CD4-positive, alpha-beta T cell treated with Interleukin-2 at 100 ng/mL for 4 hours (primary cell): ENCODE measurements at places on chromosomes 2 and 18.

DNA sequence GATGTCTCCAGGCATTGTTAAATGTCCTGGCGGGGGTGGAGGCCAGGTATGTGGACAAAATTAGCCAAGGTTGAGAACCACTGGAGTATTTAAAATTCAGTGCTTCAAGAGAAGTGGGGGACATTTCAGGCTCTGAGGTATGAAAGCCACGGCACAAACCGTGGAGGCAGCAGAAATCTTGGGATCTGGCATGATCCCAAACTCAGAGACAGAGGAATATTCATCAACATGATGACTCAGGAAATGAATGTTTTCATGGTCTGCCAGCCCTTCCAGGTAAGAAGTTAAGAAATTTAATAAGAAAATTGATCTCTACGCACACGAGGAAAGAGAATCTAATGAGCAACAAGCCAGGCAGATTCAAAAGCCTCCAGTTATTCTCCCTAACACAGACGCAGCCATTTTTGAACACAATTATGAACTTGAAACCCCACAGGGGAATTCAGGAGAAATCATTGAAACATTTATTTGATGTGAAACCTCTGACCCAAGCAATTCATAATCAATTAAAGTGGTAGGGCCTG is 11.3 kb upstream of the GRP start:
- no peak for DNase-seq

- DNase-seq = no peak
Measured at GRCh38 chr2:146041274-146041910, 1521.5 kb upstream of the ZEB2 start.

DNA sequence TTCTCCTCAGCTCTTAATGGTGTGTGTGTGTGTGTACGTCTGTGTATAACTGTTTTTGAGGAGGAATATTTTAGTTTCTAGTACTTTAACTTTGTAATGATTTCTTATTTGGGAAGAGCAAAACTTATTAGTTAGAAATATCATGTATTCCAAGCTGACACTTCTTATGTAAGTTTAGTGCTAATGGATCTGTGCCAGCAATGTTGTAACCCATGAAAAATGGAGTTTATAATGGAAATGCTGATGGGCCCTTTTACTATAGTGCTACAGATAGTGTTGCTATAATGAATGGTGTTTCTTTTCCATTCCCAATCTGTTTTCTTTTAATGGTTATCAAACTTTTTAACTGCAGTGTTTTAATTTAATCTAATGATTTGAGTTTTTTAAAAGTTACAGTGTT is 49.8 kb upstream of the OTX1 start:
- no peak for DNase-seq

DNA sequence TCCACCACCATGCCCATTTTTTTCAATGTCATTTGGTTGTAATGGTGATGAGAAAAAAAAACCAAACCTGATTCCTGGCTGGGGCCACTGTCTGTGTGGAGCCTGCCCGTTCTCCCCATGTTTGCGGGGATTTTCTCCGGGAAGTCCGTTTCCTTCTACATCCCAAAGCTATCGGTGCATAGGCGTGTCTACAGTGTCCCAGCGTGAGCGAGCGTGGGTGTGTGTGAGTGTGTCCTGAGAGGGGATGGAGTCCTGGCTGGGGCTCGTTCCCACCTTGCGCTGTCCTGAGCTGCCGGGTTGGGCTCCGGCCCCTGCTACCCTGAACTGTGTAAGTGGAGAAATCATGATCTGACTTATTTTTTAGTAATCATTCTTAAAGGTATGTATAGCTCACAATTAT is 7.3 kb upstream of the ZAP70 start:
- no peak for DNase-seq

GRCh38 chr2:12587729-12588522 is 128.8 kb upstream of the TRIB2 start:
- DNase-seq = peak; percentile 24

- DNase-seq = no peak
Measured at GRCh38 chr2:190180313-190181122, 118.0 kb upstream of the MSTN start.

GRCh38 chr2:236366049-236366387 is 101.8 kb upstream of the ASB18 start:
- no peak for DNase-seq

GRCh38 chr2:232300894-232301387 is 77.6 kb upstream of the ALPP start:
- DNase-seq = no peak

DNA sequence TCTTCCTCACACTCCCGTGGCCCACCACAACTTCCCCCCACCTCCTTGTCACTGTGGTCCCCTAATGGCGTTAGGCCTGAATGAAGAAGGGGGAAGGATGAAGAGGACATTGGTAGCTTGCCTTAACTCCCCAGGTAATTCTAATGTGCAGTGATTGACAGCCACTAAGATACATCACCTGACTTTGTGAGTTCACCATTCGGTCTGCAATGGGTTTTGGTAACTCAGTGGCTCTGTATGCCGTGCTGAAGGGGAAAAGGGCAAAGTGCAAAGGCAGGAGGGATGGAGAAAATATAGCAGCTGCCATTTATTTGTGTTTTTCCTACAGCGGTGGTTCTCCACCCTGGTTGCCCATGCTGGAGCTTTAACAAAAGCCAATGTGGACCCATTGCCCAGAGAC is 42.2 kb downstream of the ABCG8 start:
- DNase-seq = no peak

GRCh38 chr2:62654423-62654791 is 51.1 kb upstream of the EHBP1 start:
- DNase-seq = no peak

GRCh38 chr2:99190548-99190947 is 9.6 kb downstream of the MRPL30 start:
- no peak for DNase-seq

DNA sequence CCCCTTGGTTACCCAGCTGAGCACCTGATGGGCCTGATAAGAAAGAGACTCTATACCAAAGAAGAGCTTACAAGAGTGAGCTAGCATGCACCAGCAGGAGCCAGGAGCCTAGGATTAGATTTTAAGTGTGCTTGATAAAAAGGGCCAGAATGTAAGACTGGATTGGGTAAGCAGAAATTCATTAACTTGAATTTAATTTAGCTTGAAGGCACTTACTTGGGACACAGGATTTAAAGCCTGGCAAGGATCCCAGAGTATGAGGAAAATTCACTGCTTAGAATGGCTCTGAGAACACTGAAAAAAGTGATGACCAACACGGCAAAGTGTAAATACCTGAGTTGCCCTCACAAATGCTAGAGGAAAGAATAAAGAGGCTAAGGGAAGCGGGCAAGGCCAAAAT is 91.3 kb upstream of the RBBP8 start:
- no peak for DNase-seq

GRCh38 chr18:37335409-37335736 is 230.2 kb downstream of the CELF4 start:
- DNase-seq = no peak

DNA sequence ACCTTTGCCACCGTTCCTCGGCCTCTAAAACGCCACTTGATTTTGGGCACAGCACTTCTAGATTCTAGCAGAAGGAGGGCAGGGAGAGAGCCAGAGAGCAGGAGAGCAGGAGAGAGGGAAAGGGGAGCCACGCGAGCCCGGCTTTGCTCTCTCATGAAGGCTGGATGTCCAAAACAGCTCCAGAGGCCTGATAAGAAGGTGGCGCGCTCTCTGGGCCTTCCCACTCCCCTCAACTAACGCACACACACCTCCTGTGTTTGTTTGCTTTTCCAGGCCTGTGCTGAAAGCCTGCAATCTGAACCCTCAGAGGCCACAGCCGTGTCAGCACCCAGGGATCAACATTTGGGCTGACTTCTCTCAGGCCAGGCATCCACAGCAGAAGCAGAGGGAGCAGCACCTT is 184.8 kb upstream of the SOX11 start:
- no peak for DNase-seq

GRCh38 chr2:19829672-19830071 is 72.1 kb downstream of the TTC32 start:
- DNase-seq = no peak

- DNase-seq = no peak
Measured at GRCh38 chr2:240960309-240960970, 38.0 kb upstream of the SNED1 start.

DNA sequence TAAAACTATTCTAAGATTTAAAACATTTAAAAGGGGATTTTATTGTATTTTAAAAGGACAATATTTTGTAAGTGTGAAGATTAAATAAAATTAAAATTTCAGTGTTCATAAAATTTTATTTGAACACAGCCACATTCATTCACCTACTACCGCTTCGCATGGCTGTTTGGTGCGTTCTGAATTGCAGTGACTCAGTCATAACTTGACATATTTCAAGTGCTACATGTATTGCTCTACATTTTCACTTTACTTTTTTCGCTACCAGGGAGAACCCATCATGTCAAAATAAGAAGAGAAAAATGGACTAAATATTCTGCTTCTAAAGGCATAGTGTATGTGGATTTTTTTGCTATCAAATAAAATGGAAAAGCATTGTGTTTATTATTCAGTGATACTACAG is 8.7 kb downstream of the PTH2R start:
- DNase-seq = no peak

GRCh38 chr2:234072454-234072853 is 22.0 kb downstream of the SPP2 start:
- no peak for DNase-seq

- DNase-seq = no peak
Measured at GRCh38 chr2:238777369-238778067, 70.4 kb upstream of the TWIST2 start.

GRCh38 chr2:241108271-241109209 is 6.5 kb upstream of the MTERF4 start:
- peak; percentile 48 for DNase-seq

DNA sequence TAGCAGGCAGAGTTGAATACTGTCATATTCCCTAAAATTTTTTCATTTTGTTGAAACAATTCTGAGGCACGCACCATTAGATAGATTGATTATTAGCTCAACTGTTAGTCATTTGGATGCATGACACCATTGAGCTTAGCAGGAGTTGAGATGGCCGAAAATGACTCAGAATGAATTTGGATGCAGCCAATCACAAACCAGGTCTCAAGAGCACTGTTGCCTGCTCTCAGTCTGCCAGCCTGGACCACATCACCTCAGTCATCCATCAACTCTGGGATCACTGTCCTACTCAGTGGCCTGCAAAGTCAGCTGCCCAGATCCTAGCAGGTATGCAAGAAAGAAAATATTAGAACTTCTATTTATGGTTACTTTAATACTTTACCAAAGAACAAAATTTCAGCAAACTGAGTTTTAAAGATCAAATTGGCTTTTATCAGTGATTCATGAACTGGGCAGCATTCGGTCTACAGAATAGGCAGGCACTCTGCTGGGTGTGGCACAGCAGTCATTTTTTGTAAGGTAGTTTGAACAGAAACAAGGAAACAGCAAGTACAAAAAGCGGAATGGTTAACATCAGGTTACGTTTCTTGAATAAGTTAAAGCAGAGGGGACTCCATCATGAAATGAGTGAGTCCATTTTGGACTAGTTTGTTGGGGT is 152.7 kb upstream of the ARHGAP28 start:
- DNase-seq = no peak

GRCh38 chr2:226078666-226079065 is 679.2 kb downstream of the NYAP2 start:
- DNase-seq = no peak

DNA sequence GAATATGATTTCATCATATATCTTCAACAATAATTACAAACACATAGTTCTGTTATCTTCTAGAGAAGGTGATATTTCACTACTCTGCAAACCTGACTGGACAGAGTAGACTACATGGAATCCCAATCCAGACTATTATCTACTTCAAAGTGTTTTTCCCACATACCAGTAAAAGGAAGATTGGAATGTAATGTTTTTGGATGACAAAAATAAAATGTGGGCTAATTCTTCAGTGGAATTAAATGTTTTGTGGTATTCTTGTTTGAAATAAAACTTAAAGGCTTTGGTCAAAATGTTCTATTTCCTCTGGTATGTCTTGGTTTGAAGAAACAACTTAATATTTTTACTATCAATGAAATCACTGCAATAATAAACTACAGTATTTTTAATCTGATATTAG is 22.1 kb downstream of the COL5A2 start:
- no peak for DNase-seq

GRCh38 chr2:231677632-231678104 is 30.7 kb upstream of the PTMA start:
- peak; percentile 89 for DNase-seq

GRCh38 chr2:232330068-232330999 is 48.2 kb upstream of the ALPP start:
- no peak for DNase-seq

DNA sequence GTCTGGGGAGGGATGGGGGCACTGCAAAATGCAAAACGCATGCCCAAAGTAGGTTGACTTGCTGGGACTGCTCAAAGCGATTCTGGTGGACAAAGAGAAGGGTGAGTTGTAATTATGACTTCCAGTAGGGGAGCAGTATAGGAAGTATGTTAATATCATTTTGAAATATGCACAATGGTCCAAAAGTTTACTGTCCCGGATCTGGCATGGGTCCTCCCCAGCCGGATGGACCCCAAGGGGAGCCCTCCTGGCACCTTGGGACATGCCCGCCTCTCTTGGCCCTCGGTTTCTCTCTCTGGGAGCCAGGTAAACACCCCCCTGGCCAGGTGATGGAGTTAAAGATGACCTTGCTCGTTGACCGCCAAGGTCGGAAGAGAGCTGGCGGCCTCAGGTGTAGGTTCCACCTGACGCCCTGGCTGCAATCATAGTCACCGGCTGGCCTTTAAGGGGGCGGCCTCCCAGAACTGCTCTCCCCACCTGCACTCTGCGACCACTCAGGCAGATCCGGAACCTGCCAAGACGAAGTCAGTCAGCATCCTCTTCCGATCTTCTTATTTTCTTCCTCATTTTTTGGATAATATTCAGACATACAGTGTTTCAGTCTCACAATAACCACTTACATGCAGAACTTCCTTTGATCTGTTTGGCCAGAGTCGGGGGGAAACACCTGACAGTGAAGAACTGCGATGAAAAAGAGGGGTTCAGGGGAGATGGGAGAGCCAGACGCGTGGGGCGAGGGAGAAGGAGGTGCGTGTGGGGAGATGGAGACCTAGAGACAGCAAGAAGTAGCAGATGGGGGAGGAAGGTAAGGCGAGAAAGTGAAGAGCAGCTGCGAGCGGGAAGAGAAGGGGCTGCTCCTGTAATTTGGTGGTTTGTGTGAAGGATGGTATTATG is 148.3 kb downstream of the MEIS1 start:
- no peak for DNase-seq

GRCh38 chr18:50734342-50734741 is 85.5 kb downstream of the MRO start:
- no peak for DNase-seq

DNA sequence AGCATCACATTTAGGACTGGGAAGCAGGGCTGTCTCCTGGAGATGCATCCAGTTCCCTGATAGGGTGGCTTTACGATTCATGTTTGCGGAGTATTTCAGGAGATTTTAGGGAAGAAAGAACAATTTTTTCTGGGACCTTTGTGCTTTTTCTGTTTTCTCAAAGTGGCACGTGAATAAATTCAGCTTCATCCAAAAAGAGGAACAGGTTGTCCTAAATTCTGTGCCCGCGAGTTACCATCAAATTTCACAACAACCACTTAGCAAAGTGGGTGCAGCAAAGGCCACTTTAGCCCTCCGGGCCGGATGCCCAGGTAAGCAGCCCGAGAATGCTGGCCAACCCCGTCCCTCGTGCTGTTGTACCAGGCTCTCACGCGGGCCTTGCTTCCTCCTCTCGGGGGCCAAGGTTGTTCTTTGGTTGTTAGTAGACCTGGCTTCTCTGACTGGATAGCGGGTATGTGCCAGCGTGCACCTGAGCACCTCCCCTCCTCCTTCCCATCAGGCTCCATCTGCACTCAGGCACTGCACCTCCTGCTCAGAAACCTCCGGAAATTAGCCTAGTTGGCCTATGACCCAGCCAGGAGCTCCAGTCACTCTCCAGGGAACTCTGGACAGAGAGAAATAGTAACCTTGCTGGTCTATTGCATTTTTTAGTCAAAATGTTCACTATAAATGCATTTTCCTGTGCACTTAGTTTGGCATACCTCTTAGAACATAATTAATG is 83.0 kb downstream of the CMPK2 start:
- DNase-seq = no peak
